ENCODE measurements at places on chromosomes 3 and 15.
A peak's percentile ranks its signal among the peaks of the same experiment; 100 is the strongest.

DNA sequence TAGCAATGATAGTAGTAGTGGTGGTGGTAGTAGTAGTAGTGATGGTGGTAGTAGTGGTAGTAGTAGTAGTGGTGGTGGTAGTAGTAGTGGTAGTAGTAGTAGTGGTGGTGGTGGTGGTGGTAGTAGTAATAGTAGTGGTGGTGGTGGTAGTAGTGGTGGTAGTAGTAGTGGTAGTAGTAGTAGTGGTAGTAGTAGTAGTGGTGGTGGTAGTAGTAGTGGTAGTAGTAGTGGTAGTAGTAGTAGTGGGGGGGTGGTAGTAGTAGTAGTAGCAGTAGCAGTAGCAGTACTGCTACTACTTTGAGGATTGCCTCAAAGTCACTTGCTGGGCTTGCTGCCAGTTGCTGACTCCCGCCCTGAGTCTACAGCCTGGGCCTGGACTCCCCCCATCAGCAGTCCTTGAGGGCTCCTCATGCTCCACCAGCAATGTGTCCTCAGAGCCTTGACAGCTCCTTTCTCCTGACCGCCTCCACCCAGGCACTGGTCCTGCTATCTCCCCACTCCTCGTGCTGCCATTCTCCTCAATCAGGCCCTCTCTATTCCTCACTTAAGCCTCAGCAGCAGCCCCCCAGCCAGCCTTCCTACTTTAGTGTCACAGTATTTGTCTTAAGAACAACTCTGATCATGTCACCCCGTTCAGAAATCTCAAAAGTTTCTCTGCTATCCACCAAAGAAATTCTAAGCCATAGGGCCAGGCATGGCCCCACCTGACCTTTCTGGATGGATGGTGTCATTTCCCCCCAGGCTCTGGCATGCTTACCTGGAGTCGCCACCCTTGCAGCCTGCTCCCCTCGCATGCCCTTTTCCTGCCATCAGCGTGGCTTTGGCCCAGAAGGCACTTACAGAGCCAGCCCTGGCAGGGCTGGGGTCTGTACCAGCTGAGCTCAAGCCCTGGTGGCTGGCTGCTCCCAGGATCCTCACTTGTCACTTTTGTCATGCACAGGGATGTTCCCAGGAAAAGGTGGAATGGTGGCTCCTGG is 45.6 kb downstream of the DLEC1 start:
- no peak for DNase-seq

DNA sequence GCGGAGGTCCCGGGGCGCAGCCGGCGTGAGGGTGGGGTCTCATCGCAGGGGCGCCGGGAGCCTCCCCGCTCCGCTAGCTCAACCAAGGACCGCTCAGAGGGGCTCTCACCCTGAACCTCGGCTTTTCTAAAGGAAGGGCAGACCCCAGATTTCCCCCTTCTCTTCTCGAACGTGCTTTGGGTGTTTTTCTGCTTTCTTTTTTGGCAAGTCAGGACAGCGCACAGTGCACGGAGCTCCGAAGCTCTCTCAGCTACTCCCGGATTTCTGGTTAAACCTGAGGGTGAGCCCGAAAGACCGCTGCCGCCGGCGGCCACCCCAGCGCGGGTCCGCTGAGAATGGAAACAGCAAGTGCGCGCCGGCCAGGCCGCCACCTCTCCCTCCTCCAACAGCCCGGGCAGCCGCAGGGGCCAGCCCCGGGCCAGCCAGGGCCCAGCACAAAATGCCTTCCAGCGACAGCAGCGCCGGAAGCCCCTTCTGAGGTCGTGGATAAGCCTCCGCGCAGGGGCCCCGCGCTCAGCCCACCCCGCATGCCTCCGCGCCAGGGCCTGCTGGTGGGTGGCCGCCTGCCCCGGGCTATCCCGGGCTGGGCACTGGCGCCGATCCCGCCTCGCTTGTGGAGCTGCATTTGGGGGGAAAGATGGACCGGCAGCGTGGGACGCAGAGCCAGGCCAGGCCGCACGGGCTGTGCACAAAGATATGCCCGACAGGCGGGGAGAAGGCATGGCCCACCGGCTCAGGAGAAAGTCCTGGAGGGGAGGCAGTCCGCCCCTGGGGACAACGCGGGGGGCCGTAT is 8.2 kb upstream of the OCA2 start:
- DNase-seq, result no peak

DNA sequence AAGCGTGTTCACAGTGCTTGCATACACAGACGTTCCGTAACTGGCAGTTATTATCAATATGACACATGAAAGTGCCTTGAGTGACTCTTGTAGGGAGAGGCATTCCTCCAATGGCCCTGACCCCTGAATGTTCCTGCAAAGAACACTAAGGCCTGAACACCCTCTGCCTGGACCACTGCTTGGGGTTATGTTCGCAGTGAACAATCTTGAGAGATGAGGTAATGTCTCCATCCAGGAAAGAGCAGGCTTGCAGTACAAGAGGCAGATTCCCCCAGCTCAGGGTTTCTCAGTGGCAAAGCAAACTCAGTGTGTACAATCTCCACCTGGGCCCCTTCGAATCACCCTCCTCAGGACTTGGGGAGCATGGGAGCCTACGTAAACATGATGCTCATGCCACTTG is 324.6 kb downstream of the MAGI1 start:
- DNase-seq, result peak; percentile 49

DNA sequence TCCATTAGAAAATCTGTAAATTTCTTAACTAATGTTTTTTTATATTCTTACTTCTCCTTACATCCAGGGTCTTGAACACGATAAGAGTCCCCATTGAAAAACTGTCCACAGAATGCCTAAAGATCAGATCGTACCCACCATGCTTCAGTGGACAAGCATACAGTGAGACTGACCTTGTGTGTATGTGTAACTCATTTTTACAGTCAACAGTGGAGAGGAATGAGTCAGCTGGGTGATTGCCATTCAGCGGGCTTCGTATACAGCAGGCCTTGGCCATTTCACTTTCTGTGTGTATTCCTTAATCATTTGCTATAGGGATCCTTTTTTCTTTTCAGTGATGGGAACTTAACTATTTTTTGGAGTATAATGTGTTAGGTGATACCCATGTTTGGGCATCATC is 10.6 kb downstream of the PARP14 start:
- DNase-seq, result peak; percentile 55

DNA sequence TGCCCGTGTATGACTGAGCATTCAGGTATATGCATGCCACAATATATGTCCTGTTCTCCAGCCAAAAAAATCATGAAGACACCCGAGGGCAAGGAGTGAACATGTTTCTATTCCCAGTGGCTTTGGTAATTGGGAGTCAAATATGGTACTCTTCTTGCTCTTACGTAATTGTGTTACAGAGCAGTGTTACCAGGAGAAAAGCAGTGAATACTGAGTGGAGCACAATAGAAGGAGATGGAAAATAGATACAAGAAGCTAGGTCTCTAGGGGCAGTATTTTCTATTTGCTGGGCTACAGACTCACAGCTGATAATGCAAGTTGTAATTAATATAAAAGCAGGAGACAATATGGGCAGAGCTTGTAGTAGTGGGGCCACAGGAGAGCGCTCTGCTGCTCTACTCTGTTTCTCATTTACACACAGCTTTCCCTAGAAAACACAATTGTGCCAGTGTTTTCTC is 13.2 kb downstream of the MEIS2 start:
- DNase-seq, result no peak

DNA sequence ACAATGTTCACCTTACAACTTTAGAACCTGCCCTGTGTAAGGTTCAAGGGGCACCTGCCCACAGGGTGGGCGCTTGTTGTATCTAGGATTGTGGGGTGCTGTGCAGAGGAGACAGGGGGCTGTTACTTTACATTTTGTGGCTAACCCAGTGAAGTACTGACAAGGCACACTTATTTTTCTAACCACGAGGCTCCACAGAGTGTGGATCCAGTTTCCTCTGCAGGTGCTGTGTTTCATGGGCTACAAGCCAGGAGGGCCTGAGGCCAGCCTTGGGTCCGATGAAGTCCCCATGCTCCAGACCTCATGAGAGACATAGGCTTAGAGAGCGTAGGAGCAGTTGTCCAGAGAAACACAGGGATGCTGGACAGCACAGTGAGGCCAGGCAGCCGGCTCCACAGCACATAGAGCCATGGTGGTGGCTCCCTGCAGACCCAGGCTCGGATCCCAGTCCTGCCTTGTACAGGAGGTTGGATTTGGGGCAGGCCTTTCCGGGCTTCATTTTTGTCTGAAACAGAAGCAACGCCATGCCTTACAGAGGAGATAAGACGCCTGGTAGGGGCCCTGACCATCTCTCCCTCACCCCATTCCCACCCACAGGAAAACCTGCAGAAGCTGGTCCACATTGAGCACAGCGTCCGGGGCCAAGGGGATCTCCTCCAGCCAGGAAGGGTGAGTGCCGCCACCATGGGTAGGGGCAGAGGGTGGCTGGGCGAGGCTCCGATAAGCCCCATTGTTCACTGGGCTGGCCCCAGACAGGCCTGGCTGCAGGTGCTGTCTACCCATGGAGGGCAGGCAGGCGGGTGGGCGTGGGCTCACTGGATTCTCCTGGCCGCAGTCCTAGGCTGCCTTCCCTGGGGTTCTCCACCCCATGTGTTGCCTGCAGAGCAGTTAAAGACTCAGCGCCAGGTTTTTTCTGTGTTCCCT is 40.1 kb upstream of the NR2C2 start:
- DNase-seq, result no peak

- no peak for DNase-seq
Measured at GRCh38 chr3:182451871-182452270, 341.4 kb upstream of the ATP11B start.

DNA sequence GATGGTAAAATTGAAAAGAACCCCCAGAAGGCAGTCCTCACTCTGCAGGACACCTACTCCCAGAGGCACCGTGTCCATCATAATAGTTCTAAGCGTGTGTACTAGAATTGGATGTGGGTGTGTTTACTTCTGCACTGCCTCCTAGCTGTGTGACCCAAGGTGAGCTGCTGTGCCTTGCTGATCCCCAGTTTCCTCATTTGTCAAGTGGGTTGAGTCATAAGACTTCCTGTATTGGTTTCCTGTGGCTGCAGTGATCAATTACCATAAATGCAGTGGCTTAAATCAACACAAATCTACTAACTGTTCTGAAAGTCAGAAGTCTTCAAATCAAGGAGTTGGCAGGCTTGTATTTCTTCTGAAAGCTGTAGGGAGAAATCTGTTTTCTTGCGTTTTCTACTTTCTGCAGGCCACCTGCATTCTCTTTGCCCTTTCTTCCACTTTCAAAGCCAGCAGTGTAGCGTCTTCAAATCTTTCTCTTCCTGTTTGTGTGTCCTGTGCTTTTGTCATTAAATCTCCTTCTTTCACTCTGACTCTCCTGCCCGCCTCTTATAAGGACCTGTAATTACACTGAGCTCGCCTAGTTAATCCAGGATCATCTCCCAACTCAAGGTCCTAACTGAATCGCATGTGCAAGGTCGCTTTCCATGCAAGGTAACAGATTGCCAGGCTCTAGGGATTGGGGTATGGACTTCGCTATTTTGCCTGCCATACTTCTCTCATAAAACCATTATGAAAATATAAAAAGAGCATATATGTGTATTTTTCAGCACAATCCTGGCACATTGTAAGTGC is 59.0 kb downstream of the RORA start:
- no peak for DNase-seq

DNA sequence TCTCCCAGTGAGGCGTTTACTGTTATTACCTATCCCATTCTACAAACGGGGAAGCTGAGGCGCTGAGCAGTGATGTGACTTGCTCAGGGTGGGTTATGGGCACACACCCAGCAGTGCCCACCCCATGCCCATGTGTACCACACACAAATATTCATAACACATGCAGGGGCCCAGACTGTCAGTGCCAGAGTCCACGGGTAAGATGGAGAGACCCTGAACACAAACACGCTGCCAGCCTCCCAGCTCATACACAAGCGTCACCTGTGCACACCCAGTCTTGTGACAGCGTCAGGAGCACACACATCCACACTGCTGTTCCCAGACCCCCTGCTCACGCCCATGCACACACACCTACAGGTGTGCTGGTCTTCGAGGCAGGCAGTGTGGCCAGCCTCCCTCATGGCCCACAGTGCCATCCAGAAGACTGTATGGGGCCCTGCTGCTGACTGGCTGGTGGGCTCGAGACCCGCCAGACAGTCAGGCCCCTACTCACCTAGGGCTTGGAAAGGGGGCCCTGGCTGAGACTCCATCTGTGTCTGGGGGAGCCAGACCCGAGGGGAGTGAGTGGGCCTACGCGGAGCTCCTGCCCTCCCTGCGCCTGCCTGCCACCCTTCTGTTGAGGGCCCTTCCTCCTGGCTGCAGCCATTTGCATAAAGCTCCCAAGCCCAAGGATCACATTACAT is 39.4 kb downstream of the DNAJB8 start:
- no peak for DNase-seq

DNA sequence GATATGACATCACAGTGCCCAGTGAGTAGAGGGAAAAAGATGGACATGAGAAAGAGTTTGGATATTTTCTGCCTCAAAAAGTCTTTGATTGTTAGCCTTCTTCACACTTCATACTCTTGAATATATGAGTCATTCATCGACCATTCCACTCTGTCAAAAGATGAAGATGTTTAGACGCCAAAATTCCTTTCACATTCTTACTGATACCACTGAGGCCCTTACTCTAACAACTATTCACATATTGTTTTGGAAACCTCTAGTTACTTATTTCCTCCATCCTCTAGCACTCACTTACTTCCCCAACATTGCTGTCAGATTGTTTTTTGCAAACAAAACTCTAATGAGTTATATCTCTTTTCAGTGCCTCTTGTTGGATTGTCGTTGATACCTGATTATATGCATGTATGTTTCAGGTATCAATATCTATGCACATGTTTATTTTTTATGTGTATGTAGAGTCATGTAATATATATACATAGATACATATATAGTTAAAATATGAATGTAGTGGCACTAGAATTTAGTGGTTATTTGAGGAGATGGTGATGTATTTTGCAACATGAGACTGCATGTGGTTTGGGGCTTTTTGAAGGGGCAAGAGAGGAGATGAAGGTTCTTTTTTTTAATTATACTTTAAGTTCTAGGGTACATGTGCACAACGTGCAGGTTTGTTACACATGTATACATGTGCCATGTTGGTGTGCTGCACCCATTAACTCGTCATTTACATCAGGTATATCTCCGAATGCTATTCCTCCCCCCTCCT is 40.0 kb upstream of the OR5H6 start:
- no peak for DNase-seq

GRCh38 chr15:50911001-50911400 is 2.5 kb downstream of the AP4E1 start:
- no peak for DNase-seq

DNA sequence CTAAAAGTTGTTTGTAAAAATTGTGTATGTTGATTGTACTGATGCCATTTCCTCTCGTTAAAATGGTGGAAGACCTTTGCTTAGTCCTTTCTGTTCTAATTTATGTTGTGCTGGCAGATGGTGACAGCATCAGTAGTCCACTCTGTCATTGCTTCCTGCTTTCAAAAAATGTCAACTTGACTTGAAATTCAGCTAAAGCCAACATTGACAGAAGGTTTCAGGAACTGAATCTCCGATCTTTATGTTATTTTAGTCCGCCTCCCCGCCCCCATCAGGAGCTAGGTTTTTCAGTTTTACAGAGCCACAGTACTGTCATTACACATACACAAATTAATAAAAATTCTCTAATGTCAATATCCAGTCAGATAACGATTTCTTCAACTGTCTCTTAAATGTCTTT is 1.5 kb downstream of the CEP63 start:
- DNase-seq, result no peak

GRCh38 chr3:42071904-42072812 is 19.0 kb upstream of the TRAK1 start:
- DNase-seq, result peak; percentile 28
